ENCODE measurements at places on chromosomes 2 and 18.

- no peak for DNase-seq
Observed at GRCh38 chr2:105712166-105712915, 32.4 kb upstream of the NCK2 start.

DNA sequence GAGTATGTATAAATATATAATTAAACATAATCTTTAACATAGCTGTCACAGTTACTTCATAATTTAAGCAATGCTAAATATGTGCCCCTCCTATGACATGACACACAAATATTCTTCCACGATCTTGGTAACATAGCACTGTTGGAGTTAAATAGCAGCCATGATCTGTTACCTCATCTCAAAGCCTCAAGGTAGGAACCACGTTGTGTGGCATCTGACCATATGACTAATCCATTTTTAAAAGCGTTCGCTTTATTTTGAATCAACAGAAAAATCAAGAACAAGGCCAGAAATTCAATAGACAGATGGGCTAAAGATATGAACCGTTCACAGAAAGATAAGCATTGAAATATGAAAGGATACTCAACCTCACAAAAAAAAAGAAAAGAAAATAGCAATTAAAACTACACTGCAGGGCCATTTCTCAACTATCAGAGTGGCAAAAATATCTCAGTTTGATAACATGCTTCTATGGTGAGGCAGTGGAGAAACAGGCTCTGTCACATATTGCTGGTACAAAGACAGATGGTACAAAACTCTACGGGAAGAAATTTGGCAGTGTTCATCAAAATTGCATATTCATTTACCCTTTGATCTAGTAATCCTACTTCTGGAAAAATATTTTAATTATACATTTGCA lies 105.9 kb downstream of the TMX3 start:
- no peak for DNase-seq

- DNase-seq = no peak
Observed at GRCh38 chr2:109694190-109694589, 80.0 kb downstream of the SOWAHC start.

- DNase-seq = no peak
Observed at GRCh38 chr2:121521359-121521758, 9.3 kb upstream of the RNU4ATAC start.

GRCh38 chr2:227370092-227370491 lies 9.0 kb downstream of the TM4SF20 start:
- no peak for DNase-seq

DNA sequence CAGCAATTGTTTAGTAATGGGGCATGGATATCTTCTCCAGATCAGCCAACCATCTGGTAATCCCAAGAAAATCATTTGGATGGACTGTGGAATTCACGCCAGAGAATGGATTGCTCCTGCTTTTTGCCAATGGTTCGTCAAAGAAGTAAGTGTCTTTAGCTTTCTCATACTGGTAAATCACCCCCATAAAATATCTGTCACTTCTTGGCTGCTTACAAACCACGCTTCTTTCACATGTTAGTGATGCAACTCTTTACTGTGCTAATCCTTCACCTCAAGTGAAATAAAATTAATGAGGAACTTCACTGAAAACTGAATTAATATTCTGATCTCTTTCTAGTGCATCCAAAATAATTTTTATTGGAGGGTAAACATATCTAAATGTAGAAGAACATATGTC lies 18.9 kb downstream of the CPO start:
- DNase-seq = no peak

DNA sequence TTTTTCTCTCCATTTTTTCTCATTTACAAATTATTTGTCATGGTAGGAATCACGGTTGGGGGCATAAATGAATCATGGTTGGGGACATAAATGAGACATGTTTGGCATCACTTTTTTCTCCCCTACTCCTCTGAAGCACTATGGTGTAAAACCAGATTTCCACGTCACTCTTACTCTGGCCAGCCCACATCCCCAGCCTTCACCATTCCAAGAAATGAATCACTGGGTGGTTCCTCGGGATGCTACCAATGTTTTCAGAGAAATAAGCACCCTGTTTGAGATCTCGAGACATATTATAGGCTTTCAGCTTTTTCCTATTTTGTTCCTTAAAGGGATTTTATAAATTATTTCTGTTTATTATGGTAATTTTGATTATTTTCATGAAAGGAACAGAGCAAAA lies 155.0 kb upstream of the SLC8A1 start:
- no peak for DNase-seq

- DNase-seq = peak; percentile 14
Observed at GRCh38 chr2:121596221-121597080, 52.8 kb downstream of the CLASP1 start.

DNA sequence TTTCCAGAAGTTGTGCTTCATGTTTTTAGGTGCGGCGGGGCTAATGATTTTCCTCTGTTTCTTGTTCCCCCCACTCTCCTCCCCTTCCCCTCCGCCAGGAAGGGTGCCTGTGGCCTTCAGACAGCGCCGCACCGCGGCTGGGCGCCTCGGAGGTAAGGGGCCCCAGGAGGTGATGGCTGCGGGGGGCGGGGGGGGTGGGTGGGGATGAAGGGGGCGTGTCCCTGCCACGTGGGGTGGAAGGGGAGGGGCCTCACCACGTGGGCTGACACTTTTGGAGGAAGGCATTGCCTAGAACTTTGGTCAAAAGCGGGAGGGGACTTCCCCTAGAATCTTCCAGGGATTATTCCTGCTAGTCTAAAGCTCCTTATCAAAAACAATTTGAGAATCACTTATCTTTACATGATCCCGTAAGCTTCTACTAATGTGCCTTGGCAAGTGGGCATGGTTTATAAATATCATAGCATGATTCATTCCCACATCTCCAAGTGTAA lies 83.1 kb downstream of the FAM210A start:
- DNase-seq = no peak

DNA sequence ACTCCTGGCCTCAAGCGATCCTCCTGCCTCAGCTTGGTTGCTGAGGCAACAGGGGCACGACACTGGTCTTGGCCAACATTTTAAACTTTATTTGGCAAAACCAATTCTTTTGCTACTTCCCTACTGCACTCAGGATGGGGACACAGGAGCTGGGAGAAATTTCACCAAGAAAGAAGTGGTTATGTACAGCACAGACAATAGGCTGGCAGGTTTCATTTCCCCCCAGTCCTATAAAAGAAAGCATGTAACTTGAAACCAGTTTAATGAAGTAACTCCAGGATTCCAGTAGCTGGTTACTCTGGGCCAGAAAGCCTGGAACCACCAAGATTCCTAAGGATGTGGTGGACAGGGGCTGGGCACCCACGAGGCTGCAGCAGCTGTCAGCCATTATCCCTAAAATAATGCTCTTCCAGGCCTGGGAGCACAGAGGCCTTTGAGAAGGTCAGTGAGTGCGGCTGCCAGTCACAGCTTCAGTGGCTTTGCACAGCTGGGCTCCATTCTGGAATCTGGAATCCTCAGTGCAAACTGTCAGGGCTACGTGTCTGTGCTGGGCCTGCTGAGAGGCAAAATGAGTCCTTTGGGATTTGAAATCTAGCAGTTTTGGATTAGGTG lies 142.3 kb upstream of the ITGA6 start:
- no peak for DNase-seq

DNA sequence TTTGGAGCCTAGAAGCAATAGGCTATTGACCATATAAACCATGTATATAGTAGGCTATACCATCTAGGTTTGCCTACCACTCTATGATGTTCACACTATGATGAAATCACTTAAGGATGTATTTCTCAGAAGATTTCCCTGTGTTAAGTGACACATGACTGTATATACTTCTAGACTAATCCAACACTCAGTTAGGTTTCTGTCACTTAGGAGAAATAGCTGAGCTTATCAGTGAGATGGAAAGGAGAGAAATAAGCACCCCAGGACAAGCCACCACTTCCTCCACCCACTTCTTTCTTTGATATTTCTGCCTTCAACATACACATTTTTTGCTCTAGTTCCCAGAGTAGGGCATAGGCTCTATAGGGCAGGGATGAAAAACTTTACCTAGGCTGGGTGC lies 7.8 kb downstream of the PECR start:
- no peak for DNase-seq

DNA sequence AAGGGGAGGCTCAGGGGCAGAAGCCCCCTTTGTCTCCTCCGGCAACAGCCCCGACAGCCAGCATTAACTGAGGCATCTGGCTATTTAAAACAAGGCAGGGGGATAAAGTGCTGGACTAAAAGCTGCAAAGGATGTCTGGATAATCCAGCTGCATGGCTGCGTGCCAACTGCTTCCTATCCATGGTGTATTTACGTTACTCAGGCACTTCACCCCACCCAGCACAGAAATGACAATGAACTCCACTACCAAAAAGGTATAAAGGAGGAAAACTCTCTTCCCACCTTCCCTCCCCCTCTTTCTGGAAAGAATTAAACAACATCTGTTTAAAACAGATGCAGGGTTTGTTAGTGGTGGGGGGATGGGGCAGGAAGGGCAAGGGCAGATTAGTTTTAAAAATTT lies 82.5 kb downstream of the SPRED2 start:
- DNase-seq = peak; percentile 35

- no peak for DNase-seq
Observed at GRCh38 chr18:76380791-76381405, 114.1 kb downstream of the ZNF516 start.

- DNase-seq = no peak
Observed at GRCh38 chr2:222827417-222827816, 33.4 kb upstream of the ACSL3 start.

DNA sequence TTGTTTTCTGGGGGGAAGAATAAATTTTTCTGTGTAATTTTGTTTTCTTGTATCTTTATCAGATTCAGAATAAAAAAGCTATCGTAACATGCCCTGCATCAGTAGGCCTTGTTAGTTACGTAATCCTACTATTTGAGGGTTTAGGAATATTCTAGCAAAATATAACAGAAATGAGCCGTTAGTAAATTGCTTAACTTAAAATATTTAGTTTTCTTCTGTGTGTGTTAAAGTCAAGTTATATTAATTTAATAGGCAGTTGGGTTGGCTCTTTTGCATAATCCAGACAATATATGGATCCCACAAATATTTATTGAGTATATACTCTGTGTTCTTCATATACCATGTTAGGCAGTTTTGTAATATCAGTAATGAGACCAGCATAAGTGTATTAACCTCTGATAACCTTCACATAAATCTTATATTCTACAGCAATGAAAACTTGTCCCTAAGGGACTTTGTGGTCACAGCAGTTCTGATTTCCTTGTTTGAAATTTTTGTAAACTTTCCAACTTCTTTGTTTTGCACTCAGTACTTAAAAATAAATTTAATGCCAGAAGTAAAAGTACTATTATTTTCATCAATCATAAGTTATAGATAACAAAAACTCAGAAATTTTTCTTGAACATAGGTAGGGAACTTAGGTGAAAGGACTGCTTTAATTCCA lies 151.9 kb downstream of the FMNL2 start:
- no peak for DNase-seq

- no peak for DNase-seq
Observed at GRCh38 chr2:213046431-213046830, 105.0 kb downstream of the IKZF2 start.
